ENCODE measurements at places on chromosomes 3 and 15.

- DNase-seq: no peak
These were observed 403.2 kb downstream of the ZIC1 start for GRCh38 chr3:147812186-147812911.

- DNase-seq: no peak
These were observed 5.9 kb upstream of the ADGRG7 start for GRCh38 chr3:100603469-100603868.

DNA sequence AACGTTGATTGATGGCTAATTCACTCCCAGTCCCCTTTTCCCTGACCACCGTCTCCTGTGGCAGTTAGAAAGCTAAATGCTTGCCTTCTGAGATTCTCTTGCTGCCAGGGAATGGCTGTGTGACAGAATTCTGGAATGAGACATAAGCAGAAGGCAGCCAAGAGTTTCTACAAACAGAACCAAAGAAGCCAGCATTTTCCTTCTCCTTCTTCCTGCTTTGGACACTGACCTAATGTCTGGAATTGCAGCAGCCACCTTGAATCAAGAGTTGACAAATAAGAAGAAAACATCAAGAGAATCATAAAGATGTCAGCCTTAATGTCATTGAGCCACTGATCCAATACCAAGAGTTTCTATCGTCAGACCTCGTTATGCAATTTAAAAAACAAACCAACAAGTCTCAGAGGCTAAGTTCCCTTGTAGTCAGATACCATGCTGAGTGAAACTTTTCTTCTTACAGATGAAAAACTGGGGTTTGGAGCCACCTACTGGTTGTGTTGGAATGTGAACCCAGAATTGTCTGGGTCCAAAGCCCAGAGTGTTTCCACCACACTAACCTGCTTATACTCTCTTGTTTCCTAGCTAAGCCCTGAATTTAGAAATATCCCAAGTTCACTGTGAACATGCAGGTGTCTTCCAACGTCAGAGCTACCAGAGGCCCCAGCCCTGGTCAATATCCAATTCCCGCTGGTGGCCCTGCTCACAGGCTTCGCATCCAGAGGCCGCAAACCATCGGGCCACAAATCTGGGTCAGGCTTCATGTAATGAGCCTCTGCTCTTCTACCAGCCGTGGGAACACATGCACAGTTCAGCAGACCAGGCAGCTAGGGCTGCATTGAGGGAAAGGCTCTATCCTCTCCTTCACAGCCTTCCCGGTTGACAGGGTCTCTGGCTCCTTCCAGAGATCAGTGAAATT is 42.5 kb downstream of the MCF2L2 start:
- DNase-seq: peak; percentile 26

- no peak for DNase-seq
These were observed 43.7 kb upstream of the ROPN1 start for GRCh38 chr3:124035463-124036121.

GRCh38 chr3:9779721-9780457 is 10.1 kb upstream of the CAMK1 start:
- DNase-seq: no peak

DNA sequence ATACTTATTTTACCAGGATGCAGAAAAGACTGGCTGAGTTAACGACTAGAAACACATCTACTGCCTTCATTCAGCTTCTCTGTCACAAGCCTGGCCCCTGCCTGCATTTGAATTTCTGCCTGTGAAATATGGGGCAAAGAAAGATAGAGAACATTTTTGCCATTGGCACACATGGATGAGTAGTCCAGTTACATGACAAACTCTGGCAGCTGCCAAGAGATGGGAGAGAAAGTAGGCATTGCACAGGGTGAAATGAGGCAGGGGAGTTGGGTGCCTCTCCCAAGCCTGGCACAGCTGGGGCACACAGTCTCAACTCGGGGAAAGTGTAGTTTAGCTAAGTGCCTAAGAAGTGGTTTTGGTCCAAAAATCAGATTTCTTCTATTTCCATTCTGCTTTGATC is 24.0 kb downstream of the ANXA2 start:
- DNase-seq: no peak

DNA sequence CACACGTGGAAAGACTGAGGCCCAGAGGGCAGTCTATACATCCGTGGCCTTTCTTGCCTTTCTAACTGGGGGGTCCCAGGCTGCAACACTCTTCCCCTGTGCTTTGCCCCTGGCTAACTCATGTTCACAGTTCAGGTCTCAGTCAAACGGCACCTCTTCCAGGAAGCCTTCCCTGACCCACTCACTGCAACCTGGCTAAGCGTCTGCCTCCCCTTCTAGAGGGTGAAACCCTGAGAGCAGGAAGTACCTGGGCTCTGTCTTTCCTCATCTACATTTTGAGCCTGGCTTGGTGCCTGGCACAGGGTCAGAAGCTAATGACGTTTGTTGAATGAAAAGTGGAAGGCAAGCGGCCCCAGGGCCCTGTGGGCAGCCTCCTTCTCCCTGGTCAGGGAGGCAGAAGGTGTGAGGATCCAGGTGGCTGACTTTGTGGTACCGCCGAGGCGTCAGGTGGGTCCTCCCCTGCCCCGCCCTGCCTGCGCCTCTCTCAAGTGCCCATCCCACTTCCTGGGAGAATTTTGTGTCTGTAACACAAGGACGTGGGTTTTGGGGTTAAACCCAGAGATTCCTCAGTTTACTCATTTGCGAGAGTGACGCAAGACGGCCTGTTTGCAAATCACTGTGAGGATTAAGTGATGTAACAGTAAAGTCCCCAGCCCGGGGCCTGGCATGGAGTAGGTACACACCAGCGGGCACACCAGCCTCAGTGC is 32.1 kb downstream of the DNASE1L3 start:
- DNase-seq: no peak

DNA sequence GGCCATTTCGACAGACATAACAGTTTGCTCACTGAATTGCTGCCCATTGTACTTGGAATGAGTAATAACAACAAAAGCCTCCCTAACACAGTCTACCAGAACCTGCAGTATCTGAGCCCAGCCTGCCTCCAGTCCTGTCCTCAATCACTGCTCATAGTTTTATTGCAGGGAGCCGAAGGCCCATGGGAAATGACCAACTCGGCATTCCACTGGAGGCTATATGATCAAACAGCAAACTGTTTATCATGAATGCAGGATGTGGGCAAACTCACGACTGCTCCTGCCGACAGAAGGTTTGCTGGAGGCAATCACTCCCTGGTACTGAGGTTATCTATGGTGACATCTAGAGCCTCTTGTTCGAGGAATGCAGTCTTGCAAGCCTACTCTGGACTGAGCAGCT is 46.3 kb downstream of the LSM3 start:
- no peak for DNase-seq

- no peak for DNase-seq
These were observed 305.5 kb downstream of the GRM7 start for GRCh38 chr3:7166460-7166859.

DNA sequence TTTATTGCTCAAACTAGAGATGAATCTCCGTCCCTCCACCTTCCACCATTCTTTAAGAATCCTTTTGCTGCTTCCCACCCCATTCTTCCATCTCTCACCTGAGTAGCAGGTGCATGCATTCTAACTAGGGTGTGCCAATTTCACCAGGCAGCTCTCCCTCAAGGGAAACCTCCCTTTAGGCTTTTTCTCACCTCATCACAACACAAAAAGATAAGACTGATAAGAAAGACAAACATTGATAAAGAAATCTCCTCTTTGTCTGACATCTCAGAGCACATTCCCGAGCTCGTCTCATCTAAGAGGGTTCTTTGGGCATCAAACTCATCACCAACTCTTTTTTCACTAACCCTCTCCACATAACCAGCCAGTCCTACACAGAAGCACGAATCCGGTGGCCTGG is 23.0 kb downstream of the MB21D2 start:
- DNase-seq: no peak

GRCh38 chr15:100683434-100683833 is 81.0 kb downstream of the ASB7 start:
- no peak for DNase-seq

DNA sequence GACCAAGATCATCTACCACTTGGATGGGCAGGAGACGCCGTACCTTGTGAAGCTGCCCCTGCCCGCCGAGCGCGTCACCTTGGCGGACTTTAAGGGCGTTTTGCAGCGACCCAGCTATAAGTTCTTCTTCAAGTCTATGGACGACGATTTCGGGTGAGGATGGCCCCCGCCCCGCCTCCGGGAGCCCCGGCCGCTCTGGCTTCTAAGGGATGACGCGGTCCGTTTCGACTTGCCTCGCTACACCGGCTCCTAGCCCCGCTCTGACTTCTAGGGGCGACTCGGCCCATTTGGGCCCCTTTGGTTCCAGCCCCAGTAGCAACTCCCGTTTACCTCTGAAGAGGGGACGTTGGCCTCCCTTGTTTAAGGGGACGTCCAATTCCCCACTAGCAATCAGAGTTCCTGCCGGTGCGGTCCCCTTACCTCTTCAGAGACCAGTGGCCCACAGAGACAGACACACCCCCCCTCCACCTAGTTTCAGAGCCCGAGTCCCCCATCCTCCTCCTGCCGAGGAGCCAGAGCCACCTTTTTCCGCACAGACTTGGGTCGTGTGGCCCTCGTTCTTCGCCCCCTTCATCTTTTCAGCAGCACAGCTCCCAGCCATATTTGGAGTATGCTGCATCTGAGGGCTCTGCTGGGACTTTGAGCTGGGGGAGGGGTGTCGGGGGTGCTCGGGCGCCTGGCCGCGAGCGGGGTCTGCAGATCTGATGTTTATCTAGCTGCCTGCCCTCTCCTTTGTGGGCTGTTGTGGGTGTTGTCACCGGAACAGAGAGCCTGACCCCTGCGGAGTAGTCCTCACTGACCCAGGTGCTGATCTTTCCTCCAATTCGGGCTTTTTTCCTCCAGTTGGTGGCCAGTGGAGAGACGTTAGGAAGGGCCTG is 706 bp downstream of the DVL3 start:
- DNase-seq: peak; percentile 39

All from stimulated activated CD8-positive, alpha-beta memory T cell treated with anti-CD3 and anti-CD28 coated beads, Interleukin-7, amount 100 ng/mL, for 24 hours (primary cell).